ENCODE measurements at places on chromosomes 13 and 19.

DNA sequence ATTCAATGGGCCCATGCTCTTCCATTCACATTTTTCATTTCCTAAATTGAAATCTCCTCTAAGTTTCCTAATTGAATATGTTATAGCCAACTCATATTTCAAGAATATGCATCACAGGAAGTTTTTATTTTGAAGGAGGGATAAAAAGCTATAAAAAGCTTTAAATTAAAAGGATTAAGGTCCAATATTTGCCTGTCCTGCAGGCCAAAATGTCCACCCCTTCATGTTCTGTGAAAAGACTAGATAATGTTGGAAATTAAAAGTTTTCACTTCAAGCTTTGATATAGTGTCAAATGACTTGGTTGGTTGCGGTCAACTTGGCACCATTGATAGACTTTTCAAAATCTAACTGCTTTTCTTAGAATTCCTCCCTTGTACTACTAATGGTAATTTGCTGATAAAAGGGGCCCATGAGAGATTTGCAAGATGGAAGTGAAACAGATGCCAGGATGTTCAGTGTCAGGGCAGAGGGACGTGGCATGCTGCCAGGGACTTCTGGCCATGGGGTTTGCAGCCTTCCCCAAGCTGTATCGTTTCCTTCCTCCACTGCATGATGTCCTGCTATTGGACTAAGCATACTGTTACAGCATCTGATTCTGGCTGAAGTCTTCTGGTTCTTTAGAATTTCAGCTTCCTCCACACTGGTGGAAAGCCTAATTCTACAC lies 547.3 kb upstream of the MIR17HG start:
- DNase-seq: no peak

- DNase-seq: no peak
Measured at GRCh38 chr13:39766464-39767158, 111.1 kb downstream of the COG6 start.

DNA sequence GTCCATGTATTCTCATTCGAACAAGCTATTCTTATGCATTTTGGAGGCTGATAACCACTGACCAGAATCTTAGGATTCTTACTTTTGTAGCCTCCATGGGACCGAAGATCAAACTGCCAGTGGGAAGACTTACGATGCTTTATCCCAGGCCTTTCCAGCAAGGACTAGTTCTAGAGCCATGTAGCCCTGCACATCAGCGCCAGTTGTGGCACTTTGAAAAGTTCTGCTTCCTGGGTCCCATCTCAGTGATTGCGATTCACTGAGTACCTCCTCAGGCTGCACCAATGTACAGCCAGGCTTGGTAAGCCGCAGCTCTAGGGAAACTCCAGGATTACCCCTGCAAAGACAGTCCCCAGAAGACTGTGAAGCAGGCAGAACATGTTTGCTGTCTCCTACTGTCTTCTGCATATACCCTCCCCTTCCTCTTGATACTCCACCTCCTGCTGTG lies 18.9 kb upstream of the ENOX1 start:
- DNase-seq: no peak

- no peak for DNase-seq
Measured at GRCh38 chr19:6233827-6234511, 45.8 kb downstream of the MLLT1 start.

GRCh38 chr13:106996867-106997618 lies 429.1 kb upstream of the ARGLU1 start:
- DNase-seq: no peak

Measured in stimulated activated CD4-positive, alpha-beta T cell treated with anti-CD3 and anti-CD28 coated beads, Interleukin-4, amount 100 ng/mL, for 4 hours (primary cell).